ENCODE measurements at places on chromosomes 2 and 18. TPM values are rescaled to one million over a fixed set of nuclear protein-coding genes. Genes with fewer than 3 reads are reported as not detected.

SCN2A gene
- polyA plus RNA-seq = 0.01 TPM

PIKFYVE gene
- 2.6 TPM for polyA plus RNA-seq

MEIS1 gene
- polyA plus RNA-seq = 44.9 TPM

CRYGC gene
- polyA plus RNA-seq = not detected

GBX2 gene
- 0.16 TPM for polyA plus RNA-seq

EML6 gene
- 0.07 TPM for polyA plus RNA-seq

DSG4 gene
- polyA plus RNA-seq = not detected

ERBB4 gene
- polyA plus RNA-seq = 1.4 TPM

RNF149 gene
- polyA plus RNA-seq = 40.8 TPM

SIX3 gene
- not detected for polyA plus RNA-seq

PID1 gene
- 4.6 TPM for polyA plus RNA-seq

KCTD1 gene
- polyA plus RNA-seq = 8.1 TPM

PRKAG3 gene
- polyA plus RNA-seq = 0.03 TPM

RNF144A gene
- polyA plus RNA-seq = 4.9 TPM

MC2R gene
- under 0.01 TPM for polyA plus RNA-seq

TNFRSF11A gene
- 0.29 TPM for polyA plus RNA-seq

MTX2 gene
- 57.0 TPM for polyA plus RNA-seq

RAD51AP2 gene
- 0.03 TPM for polyA plus RNA-seq

SIGLEC15 gene
- 0.03 TPM for polyA plus RNA-seq

DAW1 gene
- 0.43 TPM for polyA plus RNA-seq

WNT6 gene
- polyA plus RNA-seq = 3.0 TPM

ADAM23 gene
- 11.9 TPM for polyA plus RNA-seq

ALLC gene
- polyA plus RNA-seq = 0.59 TPM

TUBA4B gene
- not detected for polyA plus RNA-seq

REG3A gene
- not detected for polyA plus RNA-seq

UCN gene
- 4.1 TPM for polyA plus RNA-seq

SLC4A3 gene
- polyA plus RNA-seq = 197 TPM

PDE11A gene
- 0.12 TPM for polyA plus RNA-seq

WDR75 gene
- polyA plus RNA-seq = 15.9 TPM

SERPINB13 gene
- polyA plus RNA-seq = not detected

DSEL gene
- 1.1 TPM for polyA plus RNA-seq

RNF125 gene
- 5.1 TPM for polyA plus RNA-seq

GAL3ST2 gene
- not detected for polyA plus RNA-seq

RESP18 gene
- polyA plus RNA-seq = not detected

SNTG2 gene
- 1.0 TPM for polyA plus RNA-seq

RAB6C gene
- polyA plus RNA-seq = 0.22 TPM

NR4A2 gene
- 1.1 TPM for polyA plus RNA-seq

BIN1 gene
- polyA plus RNA-seq = 10.9 TPM

RNMT gene
- 12.4 TPM for polyA plus RNA-seq

PSMA8 gene
- not detected for polyA plus RNA-seq

NRP2 gene
- polyA plus RNA-seq = 2.7 TPM

EHD3 gene
- polyA plus RNA-seq = 7.9 TPM
